ENCODE measurements at places on chromosomes 12 and 14.

DNA sequence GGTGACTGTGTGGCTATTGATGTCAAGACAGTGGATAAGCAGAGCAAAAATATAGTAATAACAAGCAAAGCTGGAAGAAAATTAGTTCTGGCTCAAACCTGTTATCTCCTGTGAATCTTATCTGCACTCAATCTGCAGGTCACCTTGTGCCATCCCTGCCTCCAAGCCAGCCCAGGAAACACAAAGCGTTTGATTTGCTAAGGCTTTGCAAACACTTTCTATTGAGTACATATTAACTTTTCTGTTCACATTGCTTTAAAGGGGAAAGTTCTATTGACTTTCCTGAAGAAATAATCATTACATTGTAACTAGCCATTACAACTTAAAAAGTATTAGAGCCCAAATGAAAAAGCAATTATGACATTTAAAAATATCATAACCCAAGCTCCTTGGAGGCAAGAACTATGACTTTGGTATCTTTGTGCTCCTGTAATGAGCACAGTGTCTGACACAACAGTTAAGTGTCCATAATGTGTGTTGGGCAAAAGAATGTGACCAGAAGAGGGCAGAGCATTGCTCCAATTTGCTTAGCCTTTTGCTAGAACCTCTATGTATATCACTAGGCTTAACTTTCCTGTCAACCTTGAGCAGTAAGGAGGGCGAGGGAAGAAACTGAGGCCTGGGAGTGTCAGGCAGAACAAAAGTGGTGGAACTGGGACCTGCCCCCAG is 24.7 kb downstream of the SERPINA3 start:
- DNase-seq, result no peak

GRCh38 chr14:25887251-25887878 is 710.5 kb downstream of the NOVA1 start:
- DNase-seq, result no peak

DNA sequence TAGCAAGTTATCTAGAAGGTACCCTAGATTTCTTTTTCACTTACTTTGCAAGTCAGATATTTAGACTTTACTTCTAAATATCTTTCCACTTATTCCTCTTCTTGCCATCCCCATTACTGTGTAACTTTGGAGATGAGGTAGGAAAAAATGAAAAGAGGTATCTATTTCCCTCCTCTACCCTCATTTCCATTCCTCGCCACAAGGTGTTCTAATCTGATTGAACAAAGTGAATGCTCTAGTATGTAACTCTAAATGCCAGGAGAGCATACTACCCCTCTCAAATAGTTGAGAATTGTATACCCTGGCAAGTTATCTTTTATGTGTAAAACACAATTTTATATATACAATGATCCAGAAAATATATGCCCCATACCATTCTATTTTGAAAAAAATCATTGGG is 1.7 kb upstream of the LDHB start:
- no peak for DNase-seq

- peak; percentile 74 for DNase-seq
These were observed at the start of gene TMEM120B for GRCh38 chr12:121712461-121713256. Gene TMEM120B, plus strand, starts transcription at chr12:121712752. Its CDS starts 144 bp downstream, at chr12:121712896.

GRCh38 chr12:81957631-81958030 is 198.5 kb upstream of the PPFIA2 start:
- no peak for DNase-seq

DNA sequence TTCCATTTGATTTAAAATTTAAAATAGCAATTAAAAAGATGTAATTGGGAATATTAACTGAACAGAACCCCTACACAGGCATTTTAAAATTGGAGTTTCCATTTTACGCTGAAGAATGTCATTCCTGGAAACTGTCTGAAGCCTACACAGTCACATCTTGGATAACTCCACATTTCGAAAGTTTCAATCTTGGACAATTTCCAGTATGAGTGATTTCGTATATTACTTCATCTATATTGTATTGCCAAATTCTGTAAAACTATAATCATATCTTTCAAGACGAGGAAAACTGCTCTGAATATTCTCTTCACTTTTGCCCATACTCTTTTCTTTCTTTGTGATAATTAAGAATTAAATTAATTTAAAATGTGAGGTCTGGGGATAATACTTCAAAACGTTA is 194.2 kb upstream of the ABCD2 start:
- DNase-seq, result no peak

- DNase-seq, result no peak
These were observed 304.3 kb upstream of the KITLG start for GRCh38 chr12:88884600-88884999.

- no peak for DNase-seq
These were observed 707 bp downstream of the DHRS1 start for GRCh38 chr14:24298892-24299254.

DNA sequence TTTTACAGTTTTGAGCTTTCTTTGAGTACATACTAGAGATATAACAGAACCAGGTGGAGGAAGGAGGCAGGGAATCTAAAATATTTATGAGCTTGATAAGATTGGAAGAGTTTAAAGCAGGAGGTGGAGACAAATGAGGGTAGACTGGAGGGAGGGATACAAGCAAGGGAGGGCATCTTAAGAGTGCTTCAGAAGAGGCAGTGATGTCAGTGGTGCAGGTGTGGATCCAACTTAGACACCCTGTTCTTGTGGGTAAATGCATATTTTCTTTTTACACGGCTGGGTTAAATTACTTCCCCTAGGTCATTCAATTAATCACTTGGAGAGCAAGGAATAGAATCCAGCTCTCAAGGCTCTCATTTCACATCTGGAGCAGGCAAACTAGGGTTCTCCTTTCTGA is 146.1 kb upstream of the LRIG3 start:
- no peak for DNase-seq

DNA sequence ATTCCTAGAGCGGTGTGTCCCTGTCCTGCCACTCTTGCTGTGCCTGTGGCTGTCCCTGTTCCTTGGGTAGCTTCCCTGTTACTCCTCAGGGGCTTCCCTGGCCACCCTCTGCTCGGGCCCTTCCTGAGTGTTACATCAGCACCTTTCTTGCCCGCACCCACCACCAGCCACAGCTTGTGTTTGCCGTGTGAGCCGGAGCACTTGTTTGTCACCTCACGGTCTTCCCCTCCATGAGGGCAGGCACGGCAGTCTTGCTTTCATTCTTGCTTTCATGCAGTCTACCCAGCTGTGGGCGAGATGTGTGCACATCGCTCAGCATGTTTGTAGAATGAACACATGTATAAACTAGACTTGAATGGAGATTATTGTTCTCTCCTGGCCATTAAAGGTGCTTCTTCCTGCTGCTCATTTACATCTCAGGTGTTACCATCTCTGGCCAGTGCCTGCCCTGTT is 42.0 kb downstream of the TRAF3 start:
- peak; percentile 25 for DNase-seq

DNA sequence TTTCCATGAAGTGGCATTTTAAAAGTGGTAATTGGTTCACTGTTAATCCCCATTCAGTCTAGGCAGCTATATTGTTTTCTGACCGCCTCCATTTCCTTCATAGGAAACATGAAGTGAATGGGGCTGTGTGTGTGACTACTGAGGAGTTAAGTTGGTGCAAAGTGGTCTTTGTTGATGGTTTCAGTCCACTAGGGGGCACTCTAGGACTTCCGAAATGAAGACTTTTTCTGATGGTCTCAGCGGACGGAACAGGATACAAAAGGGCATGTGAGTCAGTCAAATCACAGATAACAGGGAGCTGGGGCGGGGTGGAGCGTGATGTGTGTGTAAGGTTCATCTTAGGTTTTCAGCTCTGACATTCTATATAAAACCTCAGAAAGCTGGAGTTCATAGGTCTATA is 240.1 kb upstream of the OR4E1 start:
- DNase-seq, result peak; percentile 55

DNA sequence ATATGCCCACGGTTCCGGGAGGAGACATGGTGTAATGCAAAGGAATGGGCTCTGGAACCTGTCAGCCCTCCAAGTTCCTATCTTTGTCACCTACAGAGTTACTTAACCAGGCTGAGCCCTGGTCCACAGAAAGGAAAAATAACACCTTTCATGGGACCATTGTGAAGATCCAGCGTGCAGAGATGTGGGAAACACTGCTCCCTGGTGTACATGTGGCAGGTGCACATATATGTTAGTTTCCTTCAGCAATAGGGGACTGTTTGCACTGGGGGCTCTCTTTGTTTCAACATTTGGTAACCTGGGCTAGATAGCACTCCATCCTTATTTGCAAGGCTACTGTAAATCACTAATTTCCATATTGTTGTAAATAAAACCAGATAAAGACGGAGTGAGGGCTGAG is 72.3 kb downstream of the ANO2 start:
- no peak for DNase-seq

DNA sequence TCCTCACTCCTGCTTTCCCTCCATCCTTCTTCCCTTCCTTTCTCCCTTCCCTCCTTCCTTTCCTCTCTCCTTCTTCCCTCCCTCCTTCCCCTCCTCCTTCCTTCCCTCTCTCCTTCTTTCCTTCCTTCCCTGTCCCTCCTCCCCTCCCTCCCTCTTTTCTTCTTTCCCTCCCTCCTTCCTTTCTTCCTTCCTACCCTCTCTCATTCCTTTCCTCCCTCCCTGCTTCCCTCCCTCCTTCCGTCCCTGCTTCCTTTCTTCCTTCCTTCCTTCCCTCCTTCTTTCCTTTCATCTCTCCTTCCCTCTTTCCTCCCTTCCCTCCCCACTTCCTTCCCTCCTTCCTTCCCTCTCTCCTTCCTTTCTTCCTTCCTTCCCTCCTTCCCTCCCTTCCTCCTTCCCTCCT is 39.0 kb downstream of the NOS1 start:
- DNase-seq, result no peak

DNA sequence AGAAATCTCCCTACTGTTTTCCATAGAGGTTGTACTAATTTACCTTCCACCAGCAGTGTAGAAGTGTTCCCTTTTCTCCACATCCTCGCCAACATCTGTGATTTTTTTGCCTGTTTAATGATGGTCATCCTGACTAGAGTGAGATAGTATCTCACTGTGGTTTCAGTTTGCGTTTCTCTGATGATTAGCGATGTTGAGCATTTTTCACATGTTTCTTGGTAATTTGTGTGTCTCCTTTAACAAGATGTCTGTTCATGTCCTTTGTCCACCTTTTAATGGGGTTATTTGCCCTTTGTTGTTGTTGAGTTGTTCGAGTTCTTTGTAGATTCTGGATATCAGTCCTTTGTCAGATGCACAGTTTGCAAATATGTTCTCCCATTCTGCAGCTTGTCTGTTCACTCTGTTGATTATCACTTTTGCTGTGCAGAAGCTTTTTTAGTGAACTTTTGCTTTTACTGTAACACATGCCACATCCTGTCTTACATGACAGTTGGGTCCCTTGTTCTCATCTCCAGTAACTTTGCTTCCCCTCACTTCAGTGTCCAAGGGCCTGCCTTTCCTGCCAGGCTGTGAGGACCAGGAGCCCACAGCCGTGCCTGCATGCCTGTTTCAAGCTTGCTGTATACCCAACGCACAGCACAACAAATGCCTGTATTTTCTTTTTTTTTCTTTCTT is 64.9 kb downstream of the SPRING1 start:
- no peak for DNase-seq

DNA sequence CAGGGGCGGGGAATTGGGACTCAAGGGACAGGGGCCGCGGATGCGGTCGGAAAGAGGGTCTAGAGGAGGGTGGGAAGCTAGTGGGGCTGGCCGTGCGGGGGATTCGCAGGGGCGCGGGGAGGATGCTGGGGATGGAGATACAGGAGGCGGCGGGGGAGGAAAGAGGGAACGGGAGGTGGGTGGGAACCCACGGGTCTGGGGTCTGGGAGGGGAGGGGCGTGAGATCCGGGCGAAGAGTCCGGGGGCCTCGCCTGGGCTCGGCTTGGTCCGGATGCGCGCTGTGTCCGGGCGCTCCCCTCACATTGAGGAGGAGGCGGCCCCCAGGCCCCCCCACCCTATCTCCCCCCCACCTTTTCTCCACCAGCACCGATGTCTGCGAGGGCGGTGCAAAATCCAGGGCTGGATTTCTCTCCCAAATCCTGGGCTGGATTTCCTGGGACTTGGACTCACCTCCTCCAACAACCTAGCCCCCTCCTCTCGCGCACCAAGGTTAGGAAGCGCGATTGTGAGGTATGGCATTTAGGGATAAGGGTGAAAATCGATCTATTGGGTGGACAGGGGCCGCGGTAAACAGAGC is at the start of gene AGAP2:
Gene AGAP2, minus strand, starts transcription at position 82 of the 577 bp plus-strand sequence. CDS start 496 bp downstream, outside the sequence.
- no peak for DNase-seq

GRCh38 chr12:104488374-104488773 is 31.6 kb downstream of the CHST11 start:
- no peak for DNase-seq

GRCh38 chr12:98896938-98897337 is 251.8 kb downstream of the APAF1 start:
- DNase-seq, result no peak

DNA sequence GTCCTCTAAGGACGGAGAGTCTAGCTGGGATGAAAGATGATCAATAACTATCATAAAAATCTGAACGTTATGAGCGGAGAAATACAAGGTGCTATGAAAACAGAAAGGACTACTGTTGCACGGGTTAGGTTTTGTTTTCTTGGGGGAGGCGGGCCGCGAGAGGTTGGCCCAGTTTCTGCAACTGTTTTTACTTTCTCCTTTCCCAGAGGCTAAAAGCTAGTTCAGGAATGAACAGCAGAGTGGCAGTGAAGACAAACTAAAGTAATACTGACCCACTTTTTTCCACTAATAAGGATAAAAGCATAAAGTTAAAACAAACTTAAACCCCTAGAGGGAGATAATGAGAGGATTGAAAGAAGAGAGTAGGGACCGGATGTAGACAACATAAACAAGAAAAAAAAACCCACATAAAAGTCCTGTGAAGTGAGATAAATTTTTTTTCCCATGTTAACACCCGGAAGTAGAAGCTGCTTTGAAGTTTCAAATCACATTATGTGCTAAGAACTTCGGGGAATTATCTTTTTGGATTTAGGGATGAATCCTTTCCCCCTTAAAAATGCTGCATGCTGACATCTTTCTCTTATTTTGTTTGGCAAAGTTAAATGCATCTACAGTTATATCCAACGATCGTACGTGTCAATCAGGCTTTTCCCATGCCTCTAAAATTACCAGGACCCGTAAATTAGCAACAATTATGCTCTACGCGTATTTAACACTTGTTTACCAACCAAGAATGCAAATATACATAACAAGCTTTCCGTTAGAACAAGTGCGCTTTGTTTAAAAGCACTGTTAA is 1.0 kb upstream of the CDK17 start:
- DNase-seq, result peak; percentile 29

DNA sequence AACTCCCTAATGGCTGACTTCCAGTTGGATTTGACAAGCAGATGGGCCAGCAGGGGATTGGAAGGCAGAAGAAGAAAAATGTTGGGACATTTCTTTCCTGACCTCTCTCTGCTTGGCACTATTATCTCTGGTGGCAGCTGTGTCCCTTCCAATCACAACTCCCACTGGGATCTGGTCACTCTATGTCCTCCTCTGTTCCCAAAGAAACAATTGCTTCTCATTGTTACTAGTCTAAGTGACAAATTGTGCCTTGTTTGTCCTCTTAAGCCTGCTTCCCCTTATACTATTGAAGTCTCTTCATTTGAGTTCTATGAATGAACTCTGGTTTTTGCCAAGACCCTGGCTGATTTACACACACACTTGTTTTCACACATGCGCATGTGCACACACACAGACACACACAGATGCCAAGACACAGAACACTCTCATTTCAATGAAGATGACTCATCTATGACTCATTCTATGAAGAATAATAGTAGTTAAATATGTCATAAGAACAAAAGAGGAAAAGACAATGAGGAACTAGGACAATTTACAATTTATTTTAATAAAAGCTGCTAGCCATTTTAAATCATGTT is 83.0 kb upstream of the FAR2 start:
- no peak for DNase-seq

GRCh38 chr12:23361971-23362370 is 587.5 kb downstream of the SOX5 start:
- DNase-seq, result no peak
